Fibroblast of the conjunctiva (primary cell): ENCODE measurements at places on chromosomes 2 and 18.

DNA sequence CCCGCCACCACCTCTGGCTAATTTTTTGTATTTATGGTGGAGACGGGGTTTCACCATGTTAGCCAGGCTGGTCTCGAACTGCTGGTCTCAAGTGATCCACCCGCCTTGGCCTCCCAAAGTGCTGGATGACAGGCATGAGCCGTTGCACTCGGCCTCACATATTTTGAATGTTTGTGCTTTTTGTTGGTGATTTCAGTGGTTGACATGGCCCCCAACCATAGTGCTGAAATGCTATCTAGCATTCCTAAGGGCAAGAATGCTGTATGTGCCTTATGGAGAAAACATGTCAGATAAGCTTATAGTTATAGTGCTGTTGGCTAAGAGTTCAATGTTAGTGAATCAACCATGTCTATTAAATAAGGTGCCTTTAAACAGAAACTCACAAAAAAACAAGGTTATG lies 8.9 kb downstream of the ZAP70 start:
- no peak for DNase-seq

GRCh38 chr18:43271593-43272432 lies 5.5 kb downstream of the SYT4 start:
- DNase-seq: peak; percentile 37

DNA sequence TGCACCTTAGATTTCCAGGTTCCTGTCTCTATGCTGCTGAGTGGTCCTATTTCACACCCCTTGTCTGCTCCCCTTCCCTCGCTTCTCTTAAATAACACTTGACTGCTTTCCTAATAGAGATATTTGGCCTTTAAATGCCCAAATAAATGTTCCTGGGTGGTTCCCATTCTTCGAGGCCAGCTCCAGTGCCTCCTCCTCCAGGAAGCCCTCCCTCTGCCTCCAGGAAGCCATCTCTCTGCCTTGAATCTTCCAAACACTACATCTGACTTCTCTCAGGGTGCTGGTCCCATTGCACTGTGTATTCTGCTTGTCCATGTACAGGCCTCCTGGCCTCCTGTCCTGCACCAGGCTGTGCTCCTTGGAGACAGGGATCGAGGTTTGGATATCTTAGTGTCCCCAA lies 14.2 kb downstream of the EHD3 start:
- no peak for DNase-seq

DNA sequence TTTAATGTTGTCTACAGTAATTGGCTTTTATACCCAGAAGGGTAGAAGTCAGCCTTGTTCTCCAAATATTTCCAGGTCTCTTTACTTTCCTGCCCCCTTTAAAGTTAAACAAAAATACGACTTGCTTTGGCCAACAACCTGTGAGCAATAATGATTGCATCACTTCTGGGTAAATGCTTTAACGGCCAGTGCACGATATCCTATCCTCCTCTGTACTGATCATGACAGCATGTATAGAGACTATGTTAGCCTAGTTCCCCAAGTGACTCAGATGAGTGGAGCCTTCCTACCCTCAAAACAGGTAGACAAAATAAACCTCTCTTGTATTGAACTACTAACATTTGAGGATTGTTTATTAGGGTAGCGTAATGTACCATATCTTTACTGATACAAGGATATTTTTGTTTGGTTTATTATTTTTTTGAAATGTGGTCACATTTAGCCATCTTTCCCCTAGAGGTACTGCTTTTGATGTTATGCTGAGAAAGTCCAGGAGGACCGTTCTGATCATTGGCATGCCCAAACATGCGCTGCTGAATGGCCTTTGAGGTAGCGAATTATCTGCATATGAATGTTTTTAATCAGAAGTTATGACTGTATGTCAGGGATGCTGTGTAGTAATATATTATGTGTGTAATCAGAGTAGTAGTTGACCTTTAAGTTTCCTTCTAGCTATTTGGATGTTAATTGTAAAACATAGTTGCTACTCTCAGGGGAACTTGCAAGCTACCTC lies 262.6 kb upstream of the DCC start:
- no peak for DNase-seq

- DNase-seq: no peak
Observed at GRCh38 chr2:222025881-222026271, 272.9 kb downstream of the PAX3 start.

- DNase-seq: no peak
Observed at GRCh38 chr18:31077878-31078277, 24.3 kb downstream of the DSC2 start.

- DNase-seq: no peak
Observed at GRCh38 chr2:205465791-205466190, 216.5 kb upstream of the NRP2 start.

DNA sequence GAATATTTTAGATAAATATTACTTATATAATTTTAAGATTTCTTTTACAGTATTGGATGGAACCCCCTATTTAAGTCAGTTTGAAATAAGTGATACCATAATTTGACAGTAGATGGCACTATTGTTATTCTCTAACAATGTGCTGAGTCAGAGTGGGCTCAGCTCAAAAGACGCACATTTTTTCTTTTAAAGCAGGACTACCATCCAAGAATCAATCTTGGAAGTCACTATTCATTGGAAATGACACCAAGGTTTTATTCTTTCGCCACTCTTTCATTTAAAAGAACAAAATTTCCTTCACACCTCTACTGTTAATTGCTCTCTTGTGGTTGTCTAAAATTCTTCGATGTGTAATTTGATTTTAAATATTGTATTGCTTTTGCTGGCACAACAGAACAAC lies 32.6 kb upstream of the SPAG16 start:
- peak; percentile 80 for DNase-seq

GRCh38 chr2:28951910-28952835 lies 28.9 kb upstream of the TOGARAM2 start:
- peak; percentile 75 for DNase-seq

- no peak for DNase-seq
Observed at GRCh38 chr2:178485356-178485755, 5.1 kb downstream of the PLEKHA3 start.
